ENCODE measurements at places on chromosomes 5 and 9.

- no peak for DNase-seq
Measured at GRCh38 chr5:39785410-39785809, 360.6 kb upstream of the DAB2 start.

DNA sequence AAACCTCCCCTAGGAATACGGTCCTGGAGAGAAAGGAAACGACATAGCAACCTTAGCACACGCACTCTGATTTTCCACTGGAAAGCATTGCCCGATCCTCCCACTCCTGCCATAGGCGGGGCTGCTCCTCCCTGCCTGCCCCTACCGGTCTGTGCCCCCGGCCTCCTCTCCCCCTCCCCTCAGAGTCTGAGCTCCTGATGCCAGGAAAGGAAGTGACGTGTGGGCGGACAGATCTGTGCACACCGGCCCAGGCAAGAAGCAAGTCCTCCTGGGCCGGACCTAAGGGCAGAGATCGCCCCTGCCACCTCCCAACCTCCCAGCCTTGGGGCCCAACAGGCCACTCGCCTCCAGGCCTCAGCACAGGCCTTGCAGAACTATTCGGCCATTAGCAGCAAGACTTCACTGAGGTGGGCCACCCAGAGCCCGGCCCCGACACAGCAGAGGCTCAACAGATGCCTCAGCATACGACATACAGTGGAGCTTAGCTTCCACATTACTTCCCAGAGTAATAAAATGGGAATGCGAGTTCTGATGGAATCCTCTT lies 7.2 kb downstream of the NINJ1 start:
- no peak for DNase-seq

GRCh38 chr5:123083298-123083697 lies 5.7 kb upstream of the PRDM6 start:
- DNase-seq = no peak

GRCh38 chr5:33048315-33048714 lies 337.2 kb downstream of the NPR3 start:
- no peak for DNase-seq

DNA sequence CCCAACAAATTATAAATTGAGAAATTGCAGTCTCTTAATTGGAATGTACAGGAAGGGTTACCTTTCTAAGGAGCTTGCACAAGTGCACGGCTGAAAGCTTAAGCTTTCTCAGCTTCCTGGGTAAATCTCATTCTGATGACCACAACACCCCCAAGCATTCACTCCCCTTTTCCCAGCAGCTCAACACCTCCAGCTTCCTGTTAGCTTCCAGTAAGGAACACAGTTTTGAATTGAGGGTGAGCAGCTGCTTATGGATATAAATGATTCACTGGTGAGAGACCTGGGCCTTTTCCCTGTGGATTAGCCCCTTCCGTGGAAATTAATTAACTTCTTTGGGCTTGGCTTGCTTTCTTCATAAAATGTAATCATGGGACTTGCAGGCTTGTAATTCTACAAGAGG lies 101.2 kb downstream of the SLC28A3 start:
- DNase-seq = no peak

DNA sequence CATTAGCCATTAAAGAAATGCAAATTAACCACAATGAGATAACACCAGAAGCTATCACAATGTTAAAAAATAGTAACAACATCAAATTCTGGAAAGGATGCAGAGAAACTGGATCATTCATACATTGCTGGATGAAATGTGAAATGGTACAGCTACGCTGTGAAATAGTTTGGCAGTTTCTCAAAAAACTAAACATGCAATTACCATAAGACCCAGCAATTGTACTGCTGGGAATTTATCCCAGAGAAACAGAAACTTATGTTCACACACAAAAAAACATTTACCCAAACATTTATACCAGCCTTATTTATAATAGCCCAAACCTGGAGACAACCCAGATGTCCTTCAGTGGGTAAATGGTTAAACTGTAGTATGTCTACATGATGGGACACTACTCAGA lies 592.9 kb downstream of the ZNF608 start:
- DNase-seq = no peak

DNA sequence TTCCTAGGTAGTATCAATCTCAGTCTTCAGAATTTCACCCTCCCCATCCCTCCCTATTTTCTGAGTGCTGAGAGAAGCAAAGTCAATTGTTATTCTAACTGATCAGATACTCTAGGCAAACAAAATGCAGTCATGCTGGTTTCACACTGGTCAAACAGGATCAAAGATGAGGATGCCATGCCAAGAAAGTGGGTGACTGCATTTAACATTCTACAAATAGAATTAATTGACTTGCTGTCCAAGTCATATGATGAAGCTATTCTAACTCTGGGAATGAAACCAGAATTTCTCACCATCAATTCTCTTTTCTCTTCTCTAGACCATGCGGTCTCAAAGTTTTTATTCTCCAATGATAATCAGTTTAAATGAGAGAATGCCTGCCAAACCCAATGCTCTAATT lies 112.5 kb downstream of the CTNND2 start:
- no peak for DNase-seq

- no peak for DNase-seq
Measured at GRCh38 chr9:72332351-72332750, 32.7 kb downstream of the ZFAND5 start.

- DNase-seq = no peak
Measured at GRCh38 chr5:176737746-176738636, 72.4 kb upstream of the UNC5A start.

- no peak for DNase-seq
Measured at GRCh38 chr9:27209034-27209433, 87.9 kb downstream of the EQTN start.

DNA sequence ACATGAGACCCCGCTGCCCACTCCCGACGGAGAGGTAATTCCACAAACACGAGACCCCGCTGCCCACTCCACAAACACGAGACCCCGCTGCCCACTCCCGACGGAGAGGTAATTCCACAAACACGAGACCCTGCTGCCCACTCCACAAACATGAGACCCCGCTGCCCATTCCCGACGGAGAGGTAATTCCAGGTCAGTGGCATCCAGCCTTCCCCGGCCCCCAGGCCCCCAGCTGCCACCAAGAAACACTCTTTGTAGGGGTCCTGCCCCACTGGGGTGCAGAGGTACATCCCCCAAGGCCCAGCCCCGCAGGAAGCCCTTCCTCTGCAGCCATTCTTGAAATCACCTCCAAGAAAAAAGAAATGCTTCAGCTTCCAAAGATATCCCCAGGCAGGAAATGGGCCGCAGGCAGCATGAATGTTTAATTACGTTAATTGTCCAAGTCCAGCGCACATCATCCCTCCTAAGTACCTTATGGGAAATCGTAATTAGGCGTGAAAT lies 115.9 kb downstream of the ADAMTS2 start:
- DNase-seq = no peak

- no peak for DNase-seq
Measured at GRCh38 chr5:90446961-90447360, 27.6 kb downstream of the MBLAC2 start.

- no peak for DNase-seq
Measured at GRCh38 chr9:37918665-37919170, 14.8 kb upstream of the SLC25A51 start.

DNA sequence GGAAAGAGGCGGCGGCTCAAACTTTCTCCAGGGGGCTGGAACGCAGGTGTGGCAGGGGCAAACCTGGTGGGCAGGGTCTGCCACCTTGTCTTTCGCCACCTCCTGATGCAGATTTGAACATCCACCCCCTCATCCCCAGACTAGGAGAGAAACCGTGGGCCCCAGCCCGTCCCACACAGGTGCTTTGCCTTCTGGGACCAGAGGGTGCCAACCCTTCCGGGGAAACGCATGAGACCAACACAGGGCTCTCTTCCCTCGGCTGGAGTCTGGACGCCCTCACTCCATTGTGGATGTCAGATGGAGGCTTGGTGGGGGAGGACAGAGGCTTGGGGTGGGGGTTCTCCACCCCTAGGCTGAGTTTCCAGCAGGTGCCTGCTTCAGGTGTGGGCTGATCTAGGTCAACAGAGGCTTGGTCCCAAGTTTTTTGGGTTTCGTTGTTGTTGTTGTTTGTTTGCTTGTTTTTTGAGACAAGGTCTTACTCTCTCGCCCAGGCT lies 9.5 kb downstream of the C9orf50 start:
- DNase-seq = no peak

DNA sequence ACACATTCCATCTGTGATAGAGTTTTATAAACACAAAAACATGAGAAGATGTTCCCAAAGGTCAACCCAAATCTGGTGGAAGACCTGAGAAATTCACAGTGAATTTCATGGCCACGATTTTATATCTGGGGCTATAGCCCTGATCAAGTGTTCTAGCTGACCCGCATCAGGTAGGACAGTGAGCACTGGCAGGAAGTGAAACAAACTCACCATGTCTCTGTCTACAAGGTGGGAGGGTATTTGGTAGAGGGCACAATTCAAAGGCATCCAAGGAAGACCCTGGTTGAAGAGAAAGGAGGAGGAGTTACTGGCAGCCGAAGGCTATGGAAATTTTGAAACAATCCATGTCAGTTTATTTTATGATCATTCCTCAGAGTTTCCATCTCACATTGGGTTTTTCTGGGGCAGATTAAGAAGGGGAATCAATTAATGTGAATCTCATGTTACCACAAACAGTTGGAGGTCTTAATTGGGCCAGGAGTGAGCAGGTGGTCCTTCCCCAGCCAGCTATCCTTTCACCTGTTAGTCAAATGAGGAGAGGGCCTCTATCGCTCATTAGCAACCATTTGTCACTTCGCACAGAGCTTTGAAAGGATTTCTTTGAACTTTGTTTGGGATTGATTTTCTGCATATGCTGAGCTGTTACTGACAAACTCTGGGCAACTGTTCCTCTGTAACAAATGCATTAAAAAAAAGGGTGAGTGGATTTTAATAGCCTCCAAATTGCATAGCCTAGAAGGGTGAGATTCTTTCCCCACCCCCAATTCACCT lies 612.0 kb upstream of the CLINT1 start:
- no peak for DNase-seq

DNA sequence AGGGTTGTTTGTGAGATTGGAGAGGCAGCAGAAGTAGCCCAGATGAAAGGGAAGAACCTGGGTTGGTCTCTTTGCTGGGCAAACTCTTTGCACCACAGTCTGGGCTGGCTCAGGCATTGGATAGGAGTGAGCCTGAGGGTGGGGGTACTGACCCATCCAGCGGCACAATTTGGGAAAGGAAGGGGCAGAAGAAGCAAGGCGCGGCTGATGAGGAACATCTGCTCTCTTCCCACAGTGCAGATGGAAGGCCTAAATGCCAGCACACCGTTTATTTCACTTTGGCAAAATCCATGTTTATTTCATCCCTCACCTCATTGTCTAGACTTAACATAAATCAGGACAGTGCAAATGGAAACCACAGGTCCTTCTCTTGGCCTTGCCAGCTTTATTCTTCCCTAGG lies 32.3 kb downstream of the PALM2AKAP2 start:
- DNase-seq = no peak

DNA sequence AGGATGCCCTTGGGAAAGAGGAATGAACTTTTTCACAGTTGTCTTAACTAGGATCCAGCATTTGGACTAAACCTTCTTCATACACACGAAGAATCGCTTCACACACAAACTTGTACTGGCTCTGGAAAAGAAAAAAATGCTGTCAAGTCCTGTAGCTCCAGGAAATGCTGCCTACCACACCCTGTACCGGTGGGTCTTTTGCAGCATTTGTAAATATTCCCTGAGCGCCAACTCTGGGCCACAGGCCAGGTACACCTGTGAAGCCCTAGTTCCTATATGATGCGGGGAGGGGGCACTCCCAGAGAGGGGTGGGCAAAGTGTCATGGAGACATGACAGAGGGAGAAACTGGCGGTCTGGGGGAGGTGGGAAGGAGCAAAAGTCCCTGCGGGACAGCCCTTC lies 58.7 kb upstream of the EPB41L4B start:
- DNase-seq = no peak

DNA sequence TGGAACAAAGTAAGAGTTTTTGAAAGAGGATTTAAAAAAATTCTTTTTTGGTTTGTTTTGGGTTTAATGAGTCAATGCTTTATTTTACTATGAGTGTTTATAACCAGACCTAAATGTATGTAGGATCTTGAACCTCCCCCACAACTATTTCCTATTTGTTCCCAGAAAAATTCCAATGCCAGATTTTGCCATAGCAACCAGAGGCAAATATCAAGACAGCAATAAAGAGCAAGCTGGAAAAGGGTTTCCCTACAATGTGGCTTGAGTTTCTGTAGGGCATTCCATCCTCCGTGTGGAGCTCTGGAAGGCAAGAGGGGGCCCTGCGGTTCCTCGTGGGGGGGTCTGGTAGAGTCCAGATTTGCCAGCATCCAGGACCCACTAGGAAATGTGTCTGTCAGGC lies 27.8 kb upstream of the GDNF start:
- no peak for DNase-seq

GRCh38 chr9:115415450-115415849 lies 297.5 kb upstream of the TNC start:
- no peak for DNase-seq

DNA sequence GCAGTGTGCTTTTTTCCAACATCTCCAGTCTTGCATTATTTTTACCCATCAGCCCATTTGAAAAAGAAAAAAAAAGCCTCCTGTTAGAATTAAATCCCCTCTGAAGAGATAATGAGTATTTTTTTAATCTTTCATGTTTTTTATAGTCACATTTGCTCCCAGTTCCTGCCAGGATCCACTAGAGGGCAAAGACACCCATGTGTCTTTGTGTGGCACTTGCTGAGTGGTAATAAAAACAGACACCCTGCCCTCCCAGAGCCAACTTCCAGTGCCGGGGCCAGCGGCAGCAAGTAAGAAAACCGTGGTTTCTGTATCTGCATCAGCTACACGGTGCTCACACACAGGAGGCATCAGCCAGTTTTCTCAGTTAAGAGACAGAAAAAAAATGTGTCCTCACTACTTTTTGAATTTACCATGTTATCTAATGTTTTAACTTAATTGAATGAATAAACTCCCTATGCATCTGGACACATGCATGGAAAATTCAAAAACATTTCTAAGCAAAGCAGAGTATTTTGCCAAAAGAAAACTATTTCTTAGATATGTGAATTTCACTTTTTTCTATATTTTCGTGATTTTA lies 70.2 kb upstream of the PLEKHG4B start:
- no peak for DNase-seq

DNA sequence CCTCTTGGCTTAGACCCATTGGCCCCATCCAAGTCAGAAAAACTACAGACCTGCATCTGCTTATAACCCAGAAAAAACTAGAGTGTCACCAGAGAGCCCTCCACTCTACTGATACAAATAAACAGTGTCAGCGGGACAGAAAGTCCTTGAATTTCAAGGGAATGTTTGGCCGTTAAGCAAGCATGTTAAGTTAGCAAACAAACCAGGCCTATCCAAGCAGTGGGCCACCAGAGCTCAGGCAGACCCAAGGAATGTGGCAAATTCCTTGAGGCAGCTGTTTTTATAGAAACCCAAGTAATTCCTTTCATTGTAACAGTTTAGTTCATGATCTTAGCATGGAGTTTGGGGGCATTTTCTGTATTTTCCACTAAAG lies 70.9 kb downstream of the PRLR start:
- no peak for DNase-seq
